Fibroblast of lung (primary cell): ENCODE measurements at places on chromosomes 3 and 15. TPM values are rescaled to one million over a fixed set of nuclear protein-coding genes. Genes with fewer than 3 reads are reported as not detected.

ZNF774 gene
- 1.3 and 1.8 TPM in 2 replicates for total RNA-seq

MAPKBP1 gene
- 12.6 and 20.8 TPM in 2 replicates for total RNA-seq

POPDC2 gene
- 0.17 and 0.26 TPM in 2 replicates for total RNA-seq

PCOLCE2 gene
- 6.7 and 26.3 TPM in 2 replicates for total RNA-seq

CCDC80 gene
- 153 and 366 TPM in 2 replicates for total RNA-seq

SYNPR gene
- total RNA-seq, result not detected in 2 replicates

RASGRP1 gene
- total RNA-seq, result not detected in 2 replicates

ROPN1 gene
- not detected in 2 replicates for total RNA-seq

STRA6 gene
- 0.17 TPM in 1 of 2 replicates, not detected in the other for total RNA-seq

HRH1 gene
- total RNA-seq, result 30.6 and 32.6 TPM in 2 replicates

LRRC34 gene
- 1.8 and 2.0 TPM in 2 replicates for total RNA-seq
